ENCODE measurements at places on chromosomes 12 and 14.
A peak's percentile ranks its signal among the peaks of the same experiment; 100 is the strongest.

DNA sequence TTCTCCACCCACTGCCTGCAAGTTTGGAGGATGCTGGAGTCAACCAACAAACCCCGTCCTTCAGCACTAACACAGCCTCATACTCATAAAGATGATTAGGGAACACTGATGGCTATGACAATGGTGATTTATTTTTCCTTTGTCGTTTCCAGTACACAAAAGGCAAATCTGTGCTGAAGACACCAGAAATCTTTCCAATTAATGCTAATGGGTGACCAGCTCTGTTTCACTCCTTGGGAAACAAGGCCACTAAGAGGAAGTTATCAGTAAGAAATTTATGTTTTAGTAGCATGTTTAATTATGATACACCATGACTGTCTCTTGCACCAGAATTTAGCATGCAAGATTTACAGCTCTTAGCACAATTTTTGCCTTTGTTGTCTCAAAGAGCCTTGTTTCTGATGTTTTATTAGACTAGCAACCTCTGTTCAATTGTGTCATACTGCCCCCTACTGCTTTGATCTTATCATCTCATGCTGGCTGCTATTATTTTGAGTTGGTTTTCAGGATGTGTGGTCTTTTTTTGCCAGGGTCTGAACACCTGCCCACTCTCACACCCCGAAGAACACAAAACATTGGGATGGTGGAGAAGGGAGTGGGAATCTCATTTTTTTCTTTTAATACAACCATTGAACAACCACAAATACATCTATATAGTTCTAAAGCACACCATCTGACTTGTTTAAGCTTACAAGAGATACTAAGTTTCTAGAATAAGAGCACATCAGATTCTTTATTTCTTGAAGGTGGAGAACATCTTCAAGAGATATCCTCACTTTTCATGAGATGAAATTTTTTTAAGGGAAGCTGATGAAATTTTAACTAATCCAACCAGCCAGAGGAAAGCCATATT is 160.9 kb downstream of the SPTSSA start:
- DNase-seq: peak; percentile 65

- DNase-seq: no peak
Observed at GRCh38 chr12:501722-502447, 42.1 kb downstream of the B4GALNT3 start.

GRCh38 chr12:113245695-113246477 is 24.6 kb downstream of the TPCN1 start:
- peak; percentile 95 for DNase-seq

DNA sequence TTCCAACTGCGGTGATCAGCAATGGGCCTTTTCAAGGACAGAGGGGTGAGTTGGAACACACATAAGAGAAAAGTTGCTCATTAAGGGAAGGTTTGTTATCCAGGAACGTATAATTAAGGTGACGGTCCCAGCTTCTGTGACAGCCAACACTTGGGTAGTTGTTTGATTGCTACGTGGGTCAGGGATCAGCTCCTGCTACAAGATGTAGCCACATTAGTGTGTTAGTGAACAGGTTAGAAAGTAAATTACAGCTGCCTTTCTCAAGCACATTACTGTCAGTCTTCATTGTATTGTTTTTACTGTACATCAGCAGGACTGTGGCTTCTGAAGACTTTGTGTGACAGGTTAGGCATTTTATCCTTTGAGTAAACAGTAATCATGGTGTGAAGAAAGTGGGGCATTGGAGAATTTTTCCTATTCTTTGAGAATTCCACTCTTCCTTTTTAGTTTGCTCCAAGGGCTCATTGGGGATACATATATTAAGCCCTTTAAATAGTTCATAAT is 230.5 kb downstream of the EGLN3 start:
- no peak for DNase-seq

- peak; percentile 83 for DNase-seq
Observed at GRCh38 chr12:95117178-95117599, 43.8 kb upstream of the NR2C1 start.

DNA sequence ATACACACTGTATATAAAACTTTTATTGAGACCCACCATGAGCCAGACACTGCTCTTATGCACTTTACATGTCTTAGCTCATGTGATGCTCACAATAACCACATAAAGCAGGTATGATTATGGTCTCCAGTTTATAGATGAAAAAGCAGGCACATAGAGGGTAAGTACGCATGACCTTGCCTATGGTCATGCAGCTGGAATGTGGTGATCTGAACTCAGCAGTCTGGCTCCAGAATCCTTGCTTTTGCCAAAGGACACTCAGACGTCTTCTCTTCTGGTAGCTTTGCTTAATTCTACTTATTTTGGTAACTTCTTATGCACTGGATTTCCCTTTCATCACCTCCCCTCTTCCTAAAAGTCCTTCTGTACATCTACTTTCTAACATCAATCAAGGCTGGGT is 103.3 kb upstream of the CRY1 start:
- DNase-seq: peak; percentile 56

- no peak for DNase-seq
Observed at GRCh38 chr12:103586791-103587370, at the start of gene STAB2. Gene STAB2, plus strand, starts transcription at chr12:103587273. Its CDS starts 204 bp downstream, at chr12:103587477.

DNA sequence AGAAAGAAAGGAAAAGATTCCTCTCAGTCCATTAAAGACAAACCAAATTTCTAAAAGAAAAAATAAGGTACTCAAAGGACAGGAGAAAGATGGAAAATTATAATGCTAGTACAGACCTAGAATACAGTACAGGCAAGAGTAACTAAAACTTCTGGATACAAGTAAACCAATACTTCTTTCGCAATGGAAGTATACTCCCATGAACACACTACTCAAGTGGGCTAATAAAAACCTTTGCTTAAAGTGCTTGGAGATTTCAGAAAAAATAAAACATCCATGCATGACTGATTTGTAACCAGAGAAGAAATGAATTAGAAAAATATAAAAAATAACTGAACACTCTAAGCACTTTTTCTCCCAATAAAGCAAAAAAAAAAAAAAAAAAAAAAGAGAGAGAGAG is 3.5 kb downstream of the ZBTB25 start:
- peak; percentile 32 for DNase-seq

DNA sequence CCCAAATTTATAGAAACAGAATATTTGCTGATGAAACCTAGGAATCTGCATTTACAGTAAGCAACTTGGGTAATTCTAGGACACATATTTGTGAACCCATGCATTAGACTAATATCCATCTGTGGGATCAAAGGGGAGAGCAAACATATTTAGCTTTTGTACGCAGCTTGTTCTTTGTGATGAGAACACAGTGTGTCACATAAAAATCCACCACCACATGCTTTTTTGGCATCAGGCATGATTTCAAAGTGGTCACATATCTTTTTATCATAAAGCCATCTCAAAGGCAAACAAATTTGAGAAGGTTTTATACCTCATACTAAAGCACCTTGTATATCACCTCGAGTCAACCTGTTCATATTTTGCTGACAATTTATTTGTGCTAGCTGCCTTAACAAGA is 15.7 kb downstream of the DNAL1 start:
- DNase-seq: no peak

DNA sequence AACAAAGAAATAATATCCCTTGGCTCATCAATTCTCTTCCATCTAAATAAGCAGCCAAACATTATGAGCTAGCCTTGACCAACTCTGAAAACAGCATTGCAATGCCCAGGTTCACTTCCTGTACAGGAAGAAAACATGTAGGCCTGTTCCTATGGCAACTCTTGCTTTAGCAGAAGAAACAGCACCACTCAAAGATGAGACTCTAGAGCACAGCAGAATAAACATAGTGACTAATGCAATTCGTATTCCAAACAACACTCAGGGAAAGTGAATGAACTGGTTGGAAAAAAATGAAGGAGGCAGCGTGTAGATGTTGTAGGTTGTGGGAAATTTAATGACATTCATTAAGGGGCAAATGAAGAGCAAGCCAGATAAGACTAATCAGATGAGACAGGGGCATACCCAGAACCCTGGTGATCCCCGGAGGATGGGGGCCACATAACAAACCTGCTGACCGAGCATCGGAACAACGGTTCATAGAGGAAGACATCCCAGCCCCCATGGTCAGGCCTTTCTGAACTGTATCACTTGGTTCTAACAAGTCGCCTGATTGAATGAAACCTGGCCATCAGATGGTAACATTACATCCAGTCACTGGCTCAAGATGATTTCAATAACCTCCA is 9.0 kb downstream of the ARHGDIB start:
- peak; percentile 98 for DNase-seq

- DNase-seq: no peak
Observed at GRCh38 chr12:93055221-93055620, 126.1 kb upstream of the EEA1 start.

- DNase-seq: no peak
Observed at GRCh38 chr12:20507711-20508110, 139.4 kb downstream of the PDE3A start.

DNA sequence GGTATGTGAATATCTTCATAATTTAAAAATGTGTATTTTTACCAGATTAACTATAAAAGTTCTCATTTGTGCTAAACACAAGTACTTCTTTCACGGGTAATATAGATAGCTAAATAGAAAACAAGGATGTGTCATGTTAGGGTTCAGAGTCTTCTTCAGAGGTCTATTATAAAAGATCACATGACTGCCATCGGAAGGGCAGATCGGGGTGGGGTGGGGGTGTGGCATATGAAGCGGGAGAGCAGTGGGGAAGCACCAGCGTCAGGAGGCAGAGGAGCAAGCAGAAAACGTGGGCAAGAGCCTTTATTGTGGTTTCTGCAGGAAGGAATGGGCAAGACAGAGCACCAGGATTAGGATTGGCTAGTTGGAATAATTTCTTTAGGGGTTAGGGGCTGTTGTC is 63.7 kb upstream of the DNM1L start:
- DNase-seq: no peak

- DNase-seq: peak; percentile 63
Observed at GRCh38 chr14:50397390-50398188, 908 bp upstream of the CDKL1 start.

- peak; percentile 96 for DNase-seq
Observed at GRCh38 chr12:3313066-3313465, 177.9 kb upstream of the PRMT8 start.

DNA sequence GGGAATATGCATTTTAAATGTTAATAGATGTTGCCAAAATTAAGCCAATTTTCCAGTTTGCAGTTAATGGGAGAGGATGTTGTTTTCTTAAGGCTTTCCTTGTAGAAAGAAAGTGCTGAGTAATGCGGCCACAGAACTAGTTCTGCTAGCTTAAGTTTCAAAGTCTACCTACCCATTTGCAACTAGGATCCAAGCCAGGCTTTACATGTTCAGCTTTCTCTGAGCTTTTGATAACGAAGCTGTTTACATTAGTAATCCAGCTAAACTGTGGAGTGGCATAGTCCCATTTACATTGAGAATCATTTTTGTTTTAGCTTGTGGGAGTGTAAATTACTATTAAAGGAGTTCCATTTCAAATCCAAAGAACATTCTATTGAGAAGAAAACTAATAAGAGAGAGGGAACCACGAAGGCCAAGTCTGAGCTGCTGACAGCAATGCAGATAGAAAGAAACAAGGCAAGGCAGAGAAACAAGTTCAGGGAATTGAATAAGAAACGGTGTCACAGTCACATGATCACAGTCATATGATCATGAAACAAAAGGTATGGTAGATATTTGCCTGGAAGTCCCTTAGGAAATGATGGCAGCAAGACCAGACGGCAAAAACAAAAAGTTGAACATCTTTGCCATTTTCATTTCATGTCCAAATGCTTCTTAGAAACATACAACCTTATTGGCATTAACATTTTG is 274.9 kb downstream of the PAWR start:
- DNase-seq: peak; percentile 15

DNA sequence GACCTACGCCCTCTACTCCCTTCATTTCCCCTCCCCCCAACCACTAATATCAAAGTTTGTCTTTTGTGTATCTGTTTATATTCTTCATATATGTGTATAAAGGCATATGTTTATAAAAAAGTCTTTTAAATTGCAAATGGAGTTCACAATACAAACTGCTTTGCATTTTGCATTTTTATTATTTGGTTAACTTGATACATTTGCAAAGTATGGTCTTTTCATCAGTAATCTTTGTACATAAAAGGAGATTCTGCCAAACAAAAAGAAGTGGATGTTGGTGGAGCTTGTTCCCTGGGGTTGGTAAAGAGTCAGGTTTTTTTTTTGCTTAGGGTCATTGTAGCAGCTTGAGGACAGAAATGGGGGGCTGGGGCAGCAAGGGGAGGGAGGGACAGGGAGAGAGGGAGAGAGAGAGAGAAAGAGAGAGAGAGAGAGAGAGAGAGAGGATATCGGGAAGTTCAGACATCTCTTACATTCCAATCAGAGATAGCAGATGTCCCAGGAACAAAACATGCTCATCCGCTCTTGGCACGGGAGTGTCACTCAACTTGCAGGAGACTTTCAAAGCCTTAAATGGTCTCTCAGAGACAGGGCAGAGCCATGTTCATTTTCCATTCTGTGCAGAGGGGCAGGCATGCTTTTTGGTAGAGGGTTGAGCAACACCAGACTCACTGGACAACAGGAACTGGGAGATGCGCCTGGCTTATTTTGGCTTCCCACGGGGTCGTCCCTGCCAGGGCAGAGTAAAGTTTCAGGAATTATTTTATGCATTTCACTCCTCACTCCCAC is 44.8 kb upstream of the TBX5 start:
- DNase-seq: no peak

DNA sequence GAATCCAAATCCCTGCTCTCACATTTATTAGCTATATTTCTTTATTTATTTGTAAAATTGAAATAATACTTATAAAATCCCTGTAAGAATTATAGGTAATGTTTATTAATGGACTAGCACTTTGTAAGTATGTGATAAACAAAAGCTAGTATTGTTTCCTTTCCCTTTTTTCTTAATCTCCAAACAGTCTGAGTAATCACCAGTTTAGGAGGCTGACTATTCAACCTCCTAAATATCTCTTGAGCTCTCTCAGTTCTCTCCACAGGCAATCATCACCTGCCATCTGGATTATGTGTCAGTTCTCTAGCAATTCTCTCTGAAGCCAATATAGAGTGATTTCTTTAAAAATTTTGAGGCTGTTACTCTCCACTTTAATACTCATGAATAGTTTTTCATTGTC is 9.2 kb upstream of the LYZ start:
- DNase-seq: no peak

GRCh38 chr14:100341301-100342031 is 18.3 kb downstream of the SLC25A47 start:
- peak; percentile 72 for DNase-seq
